ENCODE measurements at places on chromosomes 4 and X. TPM values are rescaled to one million over a fixed set of nuclear protein-coding genes. Genes with fewer than 3 reads are reported as not detected.

Gene CFAP47
- 0.78 TPM for total RNA-seq

Gene USP51
- total RNA-seq = 0.99 TPM

Gene XAGE2
- total RNA-seq = not detected

Gene PLS3
- total RNA-seq = 47.5 TPM

Gene WNK3
- total RNA-seq = 0.52 TPM

Gene UGT2A2
- not detected for total RNA-seq

Gene TBC1D9
- total RNA-seq = 13.5 TPM

Gene ADGRL3
- total RNA-seq = 0.33 TPM

Gene DGAT2L6
- total RNA-seq = not detected

Gene PGAM4
- total RNA-seq = not detected

Gene SLC4A4
- 402 TPM for total RNA-seq

Gene FABP2
- total RNA-seq = not detected

DNA sequence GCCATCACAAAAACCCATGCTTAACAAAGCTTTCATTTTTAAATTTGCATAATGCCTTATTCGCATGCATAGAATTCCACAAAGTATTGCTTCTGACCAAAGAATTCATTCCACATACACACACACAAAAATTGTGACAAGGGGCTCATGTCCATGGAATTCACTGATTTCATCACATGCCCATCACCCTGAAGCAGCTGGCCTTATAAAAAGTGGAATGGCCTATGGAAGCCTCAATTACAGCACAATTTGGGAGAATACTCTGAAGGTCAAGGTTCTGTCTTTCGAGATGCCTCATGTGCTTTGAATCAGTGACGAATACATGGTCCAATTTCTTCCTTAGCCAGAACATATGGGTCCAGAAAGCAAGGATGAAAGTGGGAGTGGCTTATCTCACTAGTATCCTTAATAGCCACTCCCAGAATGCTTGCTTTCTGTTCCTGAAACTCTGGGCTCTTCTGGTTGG, 165.7 kb downstream of the KDR start:
- H3K27me3 ChIP-seq = no peaks in the 10 kb centered on the region
- no peak overlapping the region for H3K27ac ChIP-seq
- H3K4me1 ChIP-seq = no peaks in the 10 kb centered on the region
- no peak overlapping the region for H3K4me3 ChIP-seq

DNA sequence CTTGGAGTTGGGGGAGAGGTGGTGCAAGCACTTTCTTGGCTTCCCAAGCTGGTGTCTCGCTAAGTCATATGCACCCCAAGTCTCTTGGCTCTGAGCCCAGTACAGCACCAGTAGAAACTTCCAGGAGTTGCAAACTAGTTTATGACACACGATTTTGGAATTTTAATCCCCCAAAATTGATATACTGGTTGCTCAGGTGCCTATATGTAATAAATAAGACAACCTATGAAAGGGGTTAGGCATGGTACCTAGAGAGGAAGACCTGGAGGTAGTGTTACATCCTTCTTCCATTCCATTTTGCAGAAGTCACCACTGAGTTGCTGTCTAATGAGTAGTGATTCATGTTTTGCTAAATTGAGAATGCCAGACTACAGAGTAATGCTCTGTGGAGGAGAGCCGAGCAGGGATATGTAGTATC, 4.3 kb upstream of the SLC4A4 start:
- peaks cover 20% of the 10 kb centered on the region for H3K4me1 ChIP-seq
- H3K36me3 ChIP-seq = no peaks in the 10 kb centered on the region
- H3K4me3 ChIP-seq = no peak overlapping the region
- H3K27ac ChIP-seq = peak overlapping the region; percentile 58

GRCh38 chrX:130861462-130861861, 41.5 kb downstream of the ENOX2 start:
- no peak overlapping the region for H3K27ac ChIP-seq
- H3K27me3 ChIP-seq = no peaks in the 10 kb centered on the region
- no peak for DNase-seq
- no peaks in the 10 kb centered on the region for H3K36me3 ChIP-seq
- H3K4me1 ChIP-seq = no peaks in the 10 kb centered on the region

- no peaks in the 10 kb centered on the region for H3K4me1 ChIP-seq
- H3K4me3 ChIP-seq = no peak overlapping the region
- H3K36me3 ChIP-seq = no peaks in the 10 kb centered on the region
- DNase-seq = no peak
Measured at GRCh38 chrX:57366430-57366829, 79.9 kb downstream of the FAAH2 start.

DNA sequence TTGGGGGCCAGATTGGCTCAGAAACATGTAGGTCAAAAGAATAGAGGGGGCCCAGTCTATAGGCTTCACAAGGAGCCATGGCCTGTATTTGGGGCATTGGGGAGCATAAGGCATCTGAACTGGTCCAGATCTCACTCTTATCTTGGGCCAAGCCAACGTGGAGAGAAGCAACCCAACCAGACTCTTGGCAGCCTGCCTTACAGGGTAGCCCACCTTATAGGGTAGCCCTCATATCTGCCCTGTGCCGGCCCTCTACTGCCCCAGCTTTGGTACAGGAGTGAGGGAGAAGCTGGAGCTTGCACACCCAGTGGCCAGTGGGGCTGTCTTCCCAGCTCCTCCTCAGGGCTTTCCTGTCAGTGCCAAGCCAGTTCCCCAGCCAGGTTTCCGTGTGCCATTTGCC, 142.2 kb downstream of the AMMECR1 start:
- H3K4me3 ChIP-seq = no peak overlapping the region
- no peak overlapping the region for H3K27ac ChIP-seq
- H3K27me3 ChIP-seq = no peaks in the 10 kb centered on the region
- no peak for DNase-seq

- DNase-seq = no peak
- H3K4me3 ChIP-seq = no peak overlapping the region
- no peaks in the 10 kb centered on the region for H3K36me3 ChIP-seq
- no peaks in the 10 kb centered on the region for H3K4me1 ChIP-seq
- H3K27ac ChIP-seq = no peak overlapping the region
Measured at GRCh38 chr4:174681723-174682300, 147.2 kb downstream of the GLRA3 start.

DNA sequence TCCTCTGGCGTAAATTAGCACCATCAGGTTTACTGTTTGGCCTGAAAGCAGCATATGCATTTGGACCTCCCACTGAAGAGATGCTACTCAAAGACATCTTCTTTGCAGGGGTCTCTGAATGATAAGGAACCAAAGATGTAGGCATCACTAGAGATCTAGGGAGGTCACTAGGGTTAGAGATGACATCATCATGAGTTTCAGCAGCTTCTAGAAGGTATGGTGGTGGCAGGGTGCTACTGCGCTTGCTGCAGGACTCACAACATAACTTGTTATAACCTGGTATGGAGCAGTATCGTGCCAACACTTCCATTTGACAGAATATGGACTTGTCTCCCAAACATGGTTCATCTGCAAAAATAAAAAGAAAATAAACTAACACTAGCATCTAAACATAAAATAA, 251.6 kb downstream of the NPFFR2 start:
- no peaks in the 10 kb centered on the region for H3K4me1 ChIP-seq
- H3K4me3 ChIP-seq = no peak overlapping the region
- no peaks in the 10 kb centered on the region for H3K27me3 ChIP-seq

- H3K4me3 ChIP-seq = no peak overlapping the region
- H3K36me3 ChIP-seq = no peaks in the 10 kb centered on the region
- H3K4me1 ChIP-seq = peaks cover 7% of the 10 kb centered on the region
- peak; percentile 57 for DNase-seq
- peak overlapping the region; percentile 28 for H3K27ac ChIP-seq
Measured at GRCh38 chrX:150704030-150704613, 10.9 kb downstream of the MTMR1 start.

DNA sequence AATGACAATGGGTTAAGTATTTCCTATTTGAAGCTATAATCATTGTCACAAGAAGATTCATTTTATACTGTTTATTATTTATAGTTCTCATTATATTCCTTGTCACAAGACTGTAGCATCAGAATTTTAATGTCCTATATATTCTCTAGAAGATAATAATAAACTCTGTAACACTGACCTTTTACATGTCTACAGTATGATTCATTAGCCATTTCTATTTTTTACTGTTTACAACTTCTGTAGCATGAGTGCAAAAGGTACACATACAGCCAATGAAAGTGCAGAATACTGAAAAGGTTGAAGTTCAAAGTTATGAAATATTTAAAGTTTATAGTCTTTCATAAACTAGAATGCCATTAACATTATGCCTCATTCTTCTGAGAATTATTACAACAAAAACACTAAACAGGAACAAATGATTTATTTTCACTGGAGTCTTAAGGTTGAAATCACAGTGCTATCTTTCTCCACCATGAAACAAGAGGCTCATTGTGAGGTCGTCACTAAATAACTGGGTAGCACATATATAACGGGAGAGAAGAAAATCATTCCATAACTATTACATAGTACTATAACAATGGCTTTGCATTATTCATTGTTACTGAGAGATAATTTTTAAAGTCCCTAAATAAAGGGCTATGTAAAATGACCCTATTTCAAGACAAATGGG, 4.9 kb downstream of the PRR32 start:
- no peak for DNase-seq
- H3K27me3 ChIP-seq = no peaks in the 10 kb centered on the region
- H3K36me3 ChIP-seq = no peaks in the 10 kb centered on the region
- H3K27ac ChIP-seq = no peak overlapping the region

DNA sequence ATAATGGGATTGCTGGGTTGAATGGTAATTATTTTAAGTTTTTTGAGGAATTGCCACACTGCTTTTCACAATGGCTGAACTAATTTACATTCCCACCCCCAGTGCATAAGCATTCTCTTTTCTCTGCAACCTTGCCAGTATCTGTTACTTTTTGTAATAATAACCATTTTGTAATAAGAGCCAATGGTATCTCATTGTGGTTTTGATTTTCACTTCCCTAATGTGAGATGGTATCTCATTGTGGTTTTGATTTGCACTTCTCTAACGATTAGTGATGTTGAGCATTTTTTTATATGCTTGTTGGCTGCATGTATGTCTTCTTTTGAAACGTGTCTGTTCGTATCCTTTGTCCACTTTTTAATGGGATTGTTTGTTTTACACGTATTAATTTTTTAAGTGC, 213.1 kb upstream of the HDX start:
- H3K4me3 ChIP-seq = no peak overlapping the region
- H3K4me1 ChIP-seq = no peaks in the 10 kb centered on the region
- no peaks in the 10 kb centered on the region for H3K36me3 ChIP-seq
- no peak for DNase-seq

GRCh38 chrX:3815896-3816664, 102.6 kb upstream of the PRKX start:
- peak overlapping the region; percentile 94 for H3K27ac ChIP-seq
- no peaks in the 10 kb centered on the region for H3K36me3 ChIP-seq
- peak overlapping the region; percentile 59 for H3K4me3 ChIP-seq
- peak; percentile 61 for DNase-seq
- no peaks in the 10 kb centered on the region for H3K27me3 ChIP-seq
- peaks cover 8% of the 10 kb centered on the region for H3K4me1 ChIP-seq

GRCh38 chr4:20618731-20619130, 81.5 kb upstream of the PACRGL start:
- no peaks in the 10 kb centered on the region for H3K27me3 ChIP-seq
- no peak for DNase-seq
- H3K4me1 ChIP-seq = no peaks in the 10 kb centered on the region
- H3K36me3 ChIP-seq = no peaks in the 10 kb centered on the region
- H3K27ac ChIP-seq = no peak overlapping the region
